HAP-1 (cell line): ENCODE measurements at places on chromosomes 12 and 14.

DNA sequence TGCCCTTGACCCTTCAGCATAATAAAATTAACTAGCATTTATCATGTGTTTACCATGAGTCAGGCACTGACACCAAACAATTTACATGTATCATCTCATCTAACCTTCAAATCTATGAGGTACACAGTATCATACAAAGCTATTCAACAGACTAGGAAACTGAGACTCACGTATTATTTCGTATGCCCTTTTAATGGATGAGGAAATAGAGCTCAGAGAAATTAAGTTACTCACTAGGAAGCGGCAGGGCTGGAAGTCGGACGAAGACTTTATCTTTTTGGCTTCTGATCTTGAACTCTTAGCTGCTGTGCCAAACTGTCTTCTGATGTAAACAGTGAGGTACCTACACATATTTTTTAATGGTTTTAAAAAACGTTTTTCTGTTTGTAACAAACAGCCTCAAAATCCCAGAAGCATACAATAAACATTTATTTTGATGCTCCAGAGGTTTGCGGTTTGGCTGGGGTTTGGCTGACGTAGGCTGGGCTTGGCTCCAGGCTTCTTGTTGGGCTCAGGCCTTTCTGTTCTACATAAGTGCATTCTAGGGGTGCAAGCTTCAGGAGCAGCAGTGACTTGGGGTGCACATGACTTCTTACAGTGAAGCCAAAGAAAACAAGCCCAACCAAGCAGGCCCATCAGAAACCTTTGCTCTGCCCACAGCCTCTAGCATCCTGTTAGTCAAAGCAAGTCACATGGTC lies 184.7 kb downstream of the TBX5 start:
- DNase-seq = no peak

- no peak for DNase-seq
Observed at GRCh38 chr14:103538291-103539055, 9.5 kb downstream of the TRMT61A start.

DNA sequence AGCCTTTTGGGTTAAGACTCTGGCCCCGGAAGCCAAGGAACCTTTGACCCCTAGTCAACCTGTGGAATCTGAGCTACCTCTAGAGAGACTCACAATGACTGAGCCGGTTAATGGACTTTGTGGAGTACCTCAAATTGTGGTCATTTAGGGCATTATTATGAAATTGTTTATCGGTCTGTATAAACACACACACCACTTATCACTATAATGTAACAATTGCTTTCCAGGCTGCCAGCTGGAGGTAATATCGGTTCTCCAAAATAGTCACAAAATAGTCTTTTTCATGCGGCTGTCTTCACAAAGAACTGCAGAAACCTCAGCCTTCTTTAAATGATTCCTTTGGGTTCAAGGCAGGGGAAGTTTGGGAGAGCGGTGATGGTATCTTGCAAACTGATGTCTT lies 144.2 kb downstream of the DACT1 start:
- no peak for DNase-seq

GRCh38 chr14:70664698-70665447 lies 23.2 kb downstream of the TTC9 start:
- no peak for DNase-seq

DNA sequence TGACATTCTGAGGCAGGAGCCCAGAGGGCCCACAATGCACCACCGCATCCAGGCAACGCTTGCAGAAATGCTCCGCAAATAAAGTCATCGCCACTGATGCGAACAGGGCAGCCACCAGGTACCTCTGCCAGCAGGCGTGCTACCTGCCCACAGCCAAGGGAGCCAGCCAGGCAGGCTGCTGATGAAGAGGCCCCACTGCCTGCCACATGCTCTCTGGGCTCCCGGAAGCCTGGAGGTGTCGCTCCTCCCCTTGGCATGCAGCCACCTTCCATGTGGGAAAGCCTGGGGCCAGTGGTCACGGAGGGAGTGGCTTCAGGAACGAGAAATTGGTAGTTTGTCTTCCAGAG lies 14.7 kb downstream of the GPR132 start:
- peak; percentile 56 for DNase-seq

- DNase-seq = no peak
Observed at GRCh38 chr12:131909081-131909751, 14.8 kb downstream of the ULK1 start.

DNA sequence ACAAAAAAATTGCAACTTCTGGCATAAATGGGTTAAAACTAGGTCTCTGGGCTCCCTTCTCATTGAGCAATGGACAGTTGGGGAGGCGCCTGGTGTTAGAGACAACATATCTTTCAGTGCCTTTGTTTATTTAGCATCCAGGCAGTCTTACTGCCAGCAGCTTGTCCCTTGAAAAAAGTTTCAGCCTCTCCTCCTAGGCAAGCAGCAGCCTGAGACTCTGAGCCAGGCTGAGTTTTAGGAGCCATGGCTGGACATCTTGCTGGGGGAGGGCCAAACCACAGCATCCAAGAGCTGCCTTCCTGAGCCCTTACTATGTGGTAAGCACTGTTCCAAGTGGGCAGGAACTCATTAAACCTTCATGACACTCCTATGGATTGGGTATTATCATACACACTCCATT lies 10.1 kb upstream of the JDP2 start:
- no peak for DNase-seq

- no peak for DNase-seq
Observed at GRCh38 chr12:57210926-57211692, 5.5 kb upstream of the NXPH4 start.

GRCh38 chr12:98439471-98439951 lies 75.9 kb upstream of the TMPO start:
- no peak for DNase-seq

- DNase-seq = no peak
Observed at GRCh38 chr12:123139926-123140675, 10.8 kb downstream of the PITPNM2 start.

- no peak for DNase-seq
Observed at GRCh38 chr12:15558915-15559528, 230.2 kb downstream of the EPS8 start.

DNA sequence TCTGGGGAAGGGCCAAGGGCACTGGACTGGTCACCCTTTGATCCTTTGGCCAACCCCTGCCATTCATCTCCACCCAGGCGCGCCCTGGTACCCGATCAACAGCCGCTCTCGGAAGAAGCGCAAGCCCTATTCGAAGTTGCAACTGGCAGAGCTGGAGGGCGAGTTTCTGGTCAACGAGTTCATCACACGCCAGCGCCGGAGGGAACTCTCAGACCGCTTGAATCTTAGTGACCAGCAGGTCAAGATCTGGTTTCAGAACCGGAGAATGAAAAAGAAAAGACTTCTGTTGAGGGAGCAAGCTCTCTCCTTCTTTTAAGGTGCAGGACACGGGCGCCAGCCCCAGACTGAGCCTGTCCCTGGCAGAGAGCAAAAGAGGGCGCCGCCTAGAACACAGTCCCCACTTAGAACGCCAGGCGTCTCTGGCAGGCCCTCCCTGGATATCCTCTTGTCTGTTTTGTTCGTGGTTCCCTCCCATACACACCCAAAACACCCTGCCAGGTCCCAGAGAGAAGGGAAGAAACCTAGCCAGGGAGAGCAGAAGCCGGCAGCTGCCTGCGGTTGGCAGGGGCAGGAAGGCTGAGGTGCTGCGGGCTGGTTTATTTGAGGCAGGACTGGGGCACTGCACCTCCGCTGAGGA lies 1.7 kb downstream of the HOXC12 start:
- DNase-seq = no peak

DNA sequence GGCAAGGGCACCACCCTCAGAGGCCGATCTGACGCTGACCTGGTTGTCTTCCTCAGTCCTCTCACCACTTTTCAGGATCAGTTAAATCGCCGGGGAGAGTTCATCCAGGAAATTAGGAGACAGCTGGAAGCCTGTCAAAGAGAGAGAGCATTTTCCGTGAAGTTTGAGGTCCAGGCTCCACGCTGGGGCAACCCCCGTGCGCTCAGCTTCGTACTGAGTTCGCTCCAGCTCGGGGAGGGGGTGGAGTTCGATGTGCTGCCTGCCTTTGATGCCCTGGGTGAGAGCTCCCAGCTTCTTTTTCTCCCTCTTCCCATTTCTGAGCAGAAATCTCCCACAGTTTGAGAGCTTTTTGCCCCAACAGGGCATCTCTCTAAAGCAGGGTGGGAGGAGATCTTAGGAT lies 1.8 kb downstream of the OAS1 start:
- DNase-seq = no peak

DNA sequence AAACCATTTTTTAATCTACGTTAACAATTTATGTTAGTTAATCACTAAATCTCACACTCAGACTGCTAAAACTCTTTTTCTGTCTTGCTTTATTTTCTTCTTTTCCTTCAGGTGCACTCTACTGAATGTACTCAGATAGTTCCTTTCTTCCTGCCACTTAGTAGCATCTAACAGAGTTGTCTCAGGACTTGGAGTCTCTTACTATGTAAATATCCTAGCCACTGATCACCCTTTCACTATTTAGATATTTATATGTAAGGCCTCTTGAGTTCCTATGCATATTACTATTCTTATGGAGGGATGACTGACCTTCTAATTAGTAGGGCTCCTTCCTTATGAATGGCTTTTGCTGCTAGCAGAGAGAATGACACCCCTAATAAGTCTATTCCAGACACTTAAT lies 586.3 kb downstream of the RERGL start:
- DNase-seq = peak; percentile 74

- no peak for DNase-seq
Observed at GRCh38 chr14:95025218-95025617, 132.1 kb downstream of the DICER1 start.

DNA sequence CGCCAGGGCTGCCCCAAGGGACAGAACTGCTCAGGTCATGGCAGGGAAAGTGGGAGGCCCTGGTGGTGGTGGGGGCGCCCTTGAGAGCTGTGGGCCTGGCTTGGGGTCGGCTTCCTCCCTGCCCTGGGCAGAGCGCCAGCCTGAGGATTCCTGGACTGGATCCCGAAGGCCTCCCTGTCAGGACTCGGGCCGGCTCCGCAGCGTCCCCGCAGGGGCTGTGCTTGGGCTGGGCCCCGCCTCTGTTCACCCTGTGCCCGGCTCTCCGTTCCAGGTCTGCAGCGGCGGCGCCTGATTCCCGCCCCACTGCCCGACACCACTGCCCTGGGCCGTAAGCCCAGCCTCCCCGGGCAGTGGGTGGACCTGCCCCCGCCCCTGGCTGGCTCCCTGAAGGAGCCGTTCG lies 39.9 kb downstream of the KIF26A start:
- no peak for DNase-seq

- DNase-seq = no peak
Observed at GRCh38 chr12:112539221-112539620, 120.5 kb downstream of the PTPN11 start.
